NCI-H460 (cell line): ENCODE measurements at places on chromosomes 1 and 21.

GRCh38 chr21:35343046-35343819, 294.1 kb upstream of the RUNX1 start:
- DNase-seq = no peak

- no peak for DNase-seq
These were observed 316 bp downstream of the AP4B1 start for GRCh38 chr1:113904293-113904673.

GRCh38 chr1:156055281-156056048, 883 bp downstream of the LAMTOR2 start:
- DNase-seq = no peak

- no peak for DNase-seq
These were observed 194.4 kb downstream of the EIF4G3 start for GRCh38 chr1:20982316-20982715.

DNA sequence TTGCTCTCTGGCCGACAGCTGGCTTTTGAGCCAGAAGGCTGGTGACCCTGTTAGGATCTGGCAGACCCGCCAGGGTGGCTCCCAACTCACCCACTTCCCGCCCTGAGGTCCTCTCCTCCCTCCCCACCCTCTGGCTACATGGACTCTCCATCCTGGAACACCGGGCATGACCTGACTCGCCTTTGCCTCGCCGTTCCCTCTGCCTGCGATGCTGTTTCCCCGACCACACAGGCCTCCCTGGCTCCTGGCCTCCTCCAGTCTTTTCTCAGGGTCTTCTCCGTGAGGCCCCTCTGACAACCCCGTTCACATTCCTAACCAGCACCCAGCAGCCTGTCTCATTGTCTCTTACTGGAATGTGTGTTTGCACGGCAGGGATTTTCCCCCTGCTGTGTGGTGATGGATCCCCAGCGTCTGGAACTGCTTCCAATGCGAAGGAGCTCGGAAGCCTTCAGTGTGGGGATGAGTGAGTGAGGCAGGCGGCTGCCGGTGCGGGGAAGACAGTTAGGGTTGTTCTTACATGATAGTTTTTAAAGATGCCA, 46.0 kb upstream of the POFUT2 start:
- no peak for DNase-seq
